ENCODE measurements at places on chromosomes 6 and 20. TPM values are rescaled to one million over a fixed set of nuclear protein-coding genes. Genes with fewer than 3 reads are reported as not detected.

GRCh38 chr6:156193381-156193780 is 583.8 kb upstream of the ARID1B start:
- no peak for DNase-seq

DNA sequence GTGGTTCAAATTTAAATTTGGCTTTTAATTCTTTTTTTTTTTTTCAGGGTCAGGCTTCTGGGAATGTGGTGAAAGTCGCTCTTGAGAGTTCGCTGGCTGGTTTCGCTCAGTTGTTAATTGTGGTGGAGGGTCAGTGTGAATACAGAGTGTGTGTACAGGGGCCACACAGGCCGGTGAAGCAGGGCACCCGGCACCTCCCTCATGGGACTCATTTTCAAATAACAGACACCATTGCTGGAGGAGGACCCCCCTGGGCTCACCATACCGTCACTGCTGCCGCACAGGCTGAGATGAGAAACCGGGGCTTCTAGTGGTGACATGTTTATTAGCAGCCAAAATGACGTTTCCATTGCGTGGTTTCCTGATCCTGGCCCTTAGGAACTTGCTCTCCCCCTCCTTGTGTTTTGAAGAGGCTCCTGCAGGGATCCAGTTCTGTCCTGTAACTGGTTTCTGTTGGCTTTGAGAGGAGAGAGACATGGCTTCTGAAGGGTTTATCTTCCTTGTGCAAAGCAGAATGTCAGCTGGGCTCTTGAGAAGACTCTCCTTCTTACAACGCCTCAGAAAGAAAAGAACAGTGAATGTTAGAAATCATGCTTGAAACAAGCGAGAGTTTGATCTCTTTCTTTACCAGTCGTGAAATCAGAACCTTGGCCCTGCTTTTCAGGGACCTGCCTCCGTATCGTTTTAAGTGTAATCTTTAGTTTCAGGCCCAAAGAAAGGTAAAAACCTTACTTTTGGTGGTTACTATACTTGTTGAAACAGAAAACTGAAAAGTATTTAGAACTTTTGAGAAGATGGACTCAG is 37.8 kb downstream of the DUSP22 start:
- peak; percentile 42 for DNase-seq

DNA sequence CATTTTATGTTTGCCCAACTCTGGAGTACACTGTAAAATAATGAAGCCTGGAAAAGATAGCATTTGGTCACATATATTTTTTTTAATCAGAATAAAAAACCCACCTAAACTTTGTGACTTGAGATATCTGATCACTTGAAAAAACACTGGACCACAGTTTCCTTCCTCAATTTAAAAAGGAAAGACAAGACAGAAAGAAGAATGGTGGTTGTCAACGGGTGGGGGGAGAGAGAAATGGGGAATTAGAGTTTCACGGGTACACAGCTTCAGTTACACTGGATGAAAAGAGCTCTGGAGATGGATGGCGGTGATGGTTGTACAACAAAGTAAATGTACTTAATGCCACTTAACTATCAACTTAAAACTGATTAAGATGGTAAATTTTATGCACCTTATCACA is 14.7 kb upstream of the DST start:
- no peak for DNase-seq

TRIM10 gene
- total RNA-seq = not detected

GRCh38 chr6:108648191-108648590 is 87.5 kb downstream of the FOXO3 start:
- DNase-seq = no peak

SRMS gene
- total RNA-seq = not detected

- no peak for DNase-seq
Observed at GRCh38 chr6:110357664-110358552, at the start of gene METTL24. Gene METTL24, minus strand, starts transcription at chr6:110358349. Its CDS starts 77 bp downstream, at chr6:110358272.

DNA sequence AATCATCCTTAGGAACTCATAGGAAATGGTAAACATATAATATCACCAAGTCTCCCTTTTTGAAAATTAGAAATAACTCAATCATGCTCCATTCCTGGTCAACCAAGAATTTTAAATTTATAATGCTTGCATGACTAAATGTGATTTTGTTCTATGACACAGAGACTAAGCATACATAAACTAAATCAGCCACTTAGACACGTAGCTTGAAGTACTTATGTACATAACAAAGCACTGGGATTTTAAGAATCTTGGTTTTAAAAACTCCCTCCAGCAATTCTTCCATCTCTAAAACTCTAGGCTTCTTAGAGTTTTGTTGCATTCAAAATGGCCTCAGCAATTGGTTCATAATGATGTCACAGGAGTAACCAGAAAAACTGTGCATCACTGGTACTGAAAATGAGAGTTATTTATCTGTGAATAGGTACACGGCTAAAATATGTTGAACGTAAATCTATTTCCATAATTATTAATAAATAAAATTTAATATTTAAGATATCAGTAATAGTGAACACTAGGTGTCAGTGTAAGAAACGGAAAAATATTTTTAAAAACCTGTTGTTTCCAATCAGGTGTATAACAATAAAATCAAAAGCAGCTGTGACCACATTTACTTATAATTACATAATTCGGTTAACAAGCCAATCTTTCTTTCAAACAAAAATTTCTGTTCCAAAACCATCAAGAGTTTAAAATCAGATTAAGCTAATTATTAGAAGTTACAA is 241.6 kb upstream of the RUNX2 start:
- DNase-seq = no peak

RAMACL gene
- total RNA-seq = 0.33 TPM

DNA sequence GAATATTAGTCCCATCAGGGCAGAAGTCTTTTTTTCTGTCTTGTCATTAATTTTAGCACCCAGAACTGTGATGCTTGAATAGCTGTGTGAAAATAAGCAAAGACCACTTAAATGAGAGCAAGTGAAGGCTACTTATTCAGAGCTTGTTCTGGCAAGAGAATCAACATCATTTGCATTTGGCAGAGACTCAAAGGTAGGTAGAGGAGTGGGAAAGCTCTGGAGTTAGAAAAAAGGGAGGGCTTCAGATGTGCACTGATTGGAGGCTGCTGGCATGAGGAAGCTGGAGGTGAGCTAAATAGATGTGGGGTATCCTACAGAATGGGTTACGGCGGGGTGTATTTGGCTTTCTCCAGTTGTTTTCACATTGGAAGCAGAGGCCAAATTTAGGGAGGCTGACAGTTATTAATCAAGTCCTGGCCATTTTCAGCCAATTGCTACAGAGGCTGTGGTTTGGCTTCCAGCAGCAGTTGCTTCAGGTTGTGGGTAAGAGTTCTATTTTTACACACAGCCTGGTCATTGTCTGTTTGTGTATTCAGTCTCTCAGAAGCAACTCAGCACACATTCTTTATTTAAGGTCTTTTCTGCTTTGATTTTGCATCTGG is 254.3 kb downstream of the BTBD3 start:
- no peak for DNase-seq

- DNase-seq = no peak
Observed at GRCh38 chr6:32086661-32087573, 22.2 kb downstream of the TNXB start.
